ENCODE measurements at places on chromosomes 3 and 15.

GRCh38 chr15:98658831-98659699, 10.7 kb downstream of the IGF1R start:
- peak; percentile 78 for DNase-seq

DNA sequence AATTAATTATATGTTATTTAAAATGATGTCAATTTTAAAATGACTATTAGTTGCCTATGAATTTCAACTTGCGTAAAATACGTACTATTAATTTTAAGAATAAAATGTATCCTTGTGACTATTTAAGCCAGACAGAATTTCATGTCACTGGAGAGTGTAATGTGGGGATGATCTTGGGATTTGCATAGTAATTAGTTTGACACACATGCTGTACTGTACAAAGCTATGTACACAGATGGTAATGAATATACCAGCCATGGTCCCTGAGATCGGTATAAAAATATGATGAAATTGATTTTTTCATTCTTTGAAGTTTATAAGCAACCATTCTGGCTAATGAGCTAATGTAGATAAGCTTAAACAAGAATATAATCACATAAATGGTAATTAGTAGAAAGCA, 134.4 kb upstream of the ROBO1 start:
- DNase-seq = no peak

- peak; percentile 84 for DNase-seq
Observed at GRCh38 chr3:184345317-184346144, 8.1 kb downstream of the FAM131A start.

- no peak for DNase-seq
Observed at GRCh38 chr3:66038384-66038725, 363 bp downstream of the MAGI1 start.

GRCh38 chr3:154786724-154787123, 293.4 kb upstream of the MME start:
- no peak for DNase-seq

- no peak for DNase-seq
Observed at GRCh38 chr15:63940966-63941620, 105.2 kb downstream of the DAPK2 start.

- DNase-seq = no peak
Observed at GRCh38 chr3:196275126-196275525, 12.4 kb downstream of the PCYT1A start.

GRCh38 chr3:53665608-53666425, 171.4 kb downstream of the CACNA1D start:
- DNase-seq = no peak

DNA sequence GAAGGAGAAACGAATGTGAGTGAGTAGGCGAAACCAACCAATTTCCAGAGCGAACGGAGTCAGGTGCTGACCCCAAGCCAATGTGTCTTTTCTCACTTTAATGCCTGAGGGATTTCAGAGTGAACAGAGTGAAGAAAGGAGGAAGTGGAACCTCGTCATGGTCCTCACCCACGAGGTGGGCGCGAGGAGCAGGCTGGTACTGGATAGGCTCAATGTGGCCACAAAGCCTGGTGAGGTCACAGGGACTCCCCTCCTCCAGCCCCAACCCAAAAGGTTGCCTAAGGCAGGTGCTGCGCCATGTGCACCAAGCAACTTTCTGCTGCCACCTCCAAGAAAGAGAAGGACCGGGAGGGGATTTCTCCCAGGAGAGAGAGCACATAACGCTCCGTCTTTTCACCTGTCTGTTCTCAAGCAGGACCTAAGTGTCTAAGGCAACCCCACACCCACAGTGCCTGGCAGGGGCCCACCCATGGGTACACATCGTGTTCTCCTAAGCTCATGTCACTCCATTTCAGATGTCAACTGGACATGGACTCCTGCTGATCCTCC, 3.8 kb downstream of the NRROS start:
- DNase-seq = no peak

DNA sequence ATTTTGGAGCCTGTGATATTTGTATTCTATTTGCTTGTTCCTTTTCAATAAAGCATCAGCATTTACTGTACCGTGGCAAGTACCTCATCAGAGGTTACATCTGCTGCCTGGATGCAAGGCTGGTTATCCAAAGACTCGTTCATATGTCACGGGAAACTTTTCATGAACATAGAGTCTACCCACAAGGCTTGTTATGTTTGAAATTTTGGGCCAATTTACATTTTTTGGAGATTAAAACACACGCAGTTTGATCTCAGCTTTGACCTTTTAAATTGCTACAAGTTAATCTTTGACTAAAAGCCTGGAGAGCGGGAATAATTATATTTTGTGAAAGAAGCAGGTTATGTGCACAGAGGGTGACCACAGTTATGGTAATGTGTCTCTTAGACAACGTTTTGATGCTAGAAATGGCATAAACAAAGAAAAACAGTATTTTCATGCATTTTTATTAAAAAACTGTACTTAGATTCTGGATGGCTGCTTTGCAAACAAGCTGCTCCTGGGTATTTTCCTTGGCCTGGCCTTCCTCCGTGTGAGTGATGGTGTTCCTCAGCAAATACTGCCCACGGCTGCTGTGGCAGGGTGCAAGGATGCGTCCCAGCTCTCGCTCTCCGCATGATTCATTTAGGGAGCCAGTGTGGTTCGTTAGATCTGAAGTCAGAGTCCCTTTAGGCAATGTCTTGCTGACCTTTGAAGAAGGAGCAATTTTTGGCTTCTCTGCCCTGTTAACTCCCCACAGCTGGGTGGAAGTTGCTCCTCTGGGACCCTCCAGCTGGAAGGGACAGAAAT, 27.1 kb downstream of the CHST2 start:
- DNase-seq = no peak

GRCh38 chr3:189369636-189370035, 197.9 kb downstream of the TPRG1 start:
- DNase-seq = no peak

GRCh38 chr3:184230603-184231528, 1.5 kb downstream of the VWA5B2 start:
- no peak for DNase-seq

DNA sequence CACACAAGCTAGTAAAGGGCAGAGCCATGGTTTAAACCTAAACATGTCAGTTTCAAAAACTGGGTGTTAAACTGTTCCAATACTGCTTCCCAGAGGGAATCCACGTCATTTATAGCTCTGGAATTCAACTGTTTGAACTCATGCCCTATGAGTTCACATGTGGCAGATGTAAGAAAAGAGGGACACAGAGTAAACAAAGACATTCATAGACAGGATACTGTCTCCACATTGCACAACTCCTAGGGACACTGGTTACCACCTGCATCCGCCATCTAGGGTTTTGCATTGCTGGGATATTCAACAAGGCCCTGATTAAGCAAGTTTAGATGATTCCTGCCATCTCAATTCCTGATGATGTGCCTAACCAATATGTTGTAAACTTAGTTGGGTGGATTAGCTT, 134.1 kb upstream of the COL8A1 start:
- DNase-seq = no peak

- DNase-seq = no peak
Observed at GRCh38 chr3:194357681-194358080, 6.6 kb upstream of the CPN2 start.

GRCh38 chr3:171044835-171045793, 18.6 kb upstream of the SLC2A2 start:
- peak; percentile 3 for DNase-seq

DNA sequence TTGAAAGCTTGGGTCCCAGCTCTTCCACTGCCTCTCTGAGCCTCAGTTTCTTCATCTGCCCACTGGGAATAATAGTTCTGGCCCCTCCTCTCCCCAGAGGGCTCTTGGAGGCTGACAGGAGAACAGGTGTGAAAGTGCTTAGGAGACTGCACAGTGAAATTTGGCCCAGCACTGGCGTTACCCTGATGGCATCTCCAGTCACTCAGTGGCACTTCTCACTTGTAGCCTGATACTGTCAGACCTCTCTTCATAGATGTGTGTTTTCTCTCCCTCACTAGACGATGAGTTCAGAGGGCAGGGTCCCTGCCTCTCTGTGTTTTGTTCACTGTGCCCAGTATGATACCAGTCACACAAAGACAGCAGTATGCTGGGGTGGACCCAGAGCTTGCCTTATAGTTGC, 22.2 kb upstream of the IGDCC3 start:
- no peak for DNase-seq

DNA sequence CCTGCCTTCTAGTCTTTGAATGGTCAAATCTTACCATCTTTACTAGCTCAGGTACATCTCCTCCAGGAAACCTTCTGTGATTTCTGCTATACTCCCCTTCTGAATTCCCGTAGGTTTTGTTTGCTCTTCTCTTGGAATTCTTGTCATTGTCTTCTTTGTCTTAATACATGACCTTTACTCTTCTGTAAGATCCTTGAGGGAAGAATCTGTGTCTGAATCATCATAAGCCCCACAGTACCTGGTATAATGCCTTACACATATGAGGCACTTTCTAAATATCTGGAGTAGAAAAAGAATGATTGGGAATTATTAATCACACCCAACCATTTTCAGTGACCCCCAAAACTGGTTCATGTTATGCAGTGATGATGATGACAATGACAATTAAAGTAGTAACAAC, 210.1 kb upstream of the NR2E3 start:
- no peak for DNase-seq

- DNase-seq = no peak
Observed at GRCh38 chr3:150764967-150765366, 2.0 kb upstream of the SIAH2 start.

DNA sequence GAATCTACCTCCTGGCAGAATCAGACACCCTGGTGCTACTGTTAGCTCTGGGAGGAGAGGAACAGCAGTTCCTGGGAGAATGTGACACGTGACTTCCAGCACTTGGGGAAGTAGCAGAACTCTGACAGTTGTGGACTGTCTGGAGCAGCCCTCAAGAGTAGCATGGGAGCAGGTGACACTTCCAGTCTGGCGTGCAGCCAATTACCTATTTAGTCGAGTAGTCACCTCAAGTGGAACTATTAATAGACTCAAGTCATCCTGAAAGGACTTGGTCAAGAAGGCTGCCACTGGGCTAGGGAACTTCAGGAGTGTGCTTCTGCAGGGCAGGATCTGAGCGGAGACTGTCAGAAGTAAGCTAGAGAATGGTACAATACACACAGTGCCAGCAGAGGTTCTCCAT, 62.3 kb downstream of the MTHFS start:
- peak; percentile 6 for DNase-seq

DNA sequence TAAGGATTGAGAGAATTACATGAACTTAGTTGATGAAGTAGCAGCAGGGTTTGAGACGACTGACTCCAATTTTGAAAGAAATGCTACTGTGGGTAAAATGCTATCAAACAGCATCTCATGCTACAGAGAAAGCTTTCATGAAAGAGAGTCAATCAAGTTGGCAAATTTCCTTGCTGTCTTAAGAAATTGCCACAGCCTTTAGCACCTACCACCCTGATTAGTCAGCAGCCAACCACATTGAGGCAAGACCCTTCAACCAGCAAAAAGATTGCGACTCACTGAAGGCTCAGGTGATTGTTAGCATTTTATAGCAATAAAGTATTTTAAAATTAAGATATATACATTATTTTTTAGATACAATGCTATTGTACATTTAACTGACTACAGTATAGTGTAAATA, 80.9 kb downstream of the RAP2B start:
- DNase-seq = no peak

DNA sequence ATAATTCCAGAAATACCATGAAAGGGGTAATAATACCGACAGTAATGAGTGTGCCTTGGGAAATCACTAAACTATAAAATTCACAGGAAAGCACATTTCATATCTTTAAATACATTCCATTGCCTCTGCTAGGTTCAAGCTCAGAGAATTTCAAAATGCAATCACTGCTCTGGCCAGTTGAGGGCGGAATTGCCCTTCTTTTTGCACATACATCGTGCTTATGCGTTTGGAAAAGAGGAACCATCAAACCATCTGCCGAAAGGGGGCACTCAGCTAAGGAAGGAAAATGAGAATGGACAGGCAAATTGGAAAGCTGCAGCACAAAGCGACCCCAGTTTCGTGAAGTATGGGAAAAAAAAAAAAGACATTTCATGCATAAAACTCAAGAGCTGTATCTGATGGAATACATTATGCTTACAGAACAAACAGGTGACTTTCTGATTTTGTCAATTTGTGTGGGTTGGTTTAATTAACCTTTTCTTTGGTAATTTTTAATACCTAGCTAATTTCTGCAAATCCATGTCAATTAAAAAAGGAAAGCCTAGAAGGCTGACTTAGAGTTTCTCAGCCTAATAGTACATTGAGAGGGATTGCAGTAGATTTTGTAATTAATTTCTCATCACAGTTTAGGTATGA, 61.4 kb downstream of the TUSC7 start:
- peak; percentile 63 for DNase-seq

- DNase-seq = peak; percentile 45
Observed at GRCh38 chr3:149247008-149247710, 25.5 kb upstream of the CP start.

DNA sequence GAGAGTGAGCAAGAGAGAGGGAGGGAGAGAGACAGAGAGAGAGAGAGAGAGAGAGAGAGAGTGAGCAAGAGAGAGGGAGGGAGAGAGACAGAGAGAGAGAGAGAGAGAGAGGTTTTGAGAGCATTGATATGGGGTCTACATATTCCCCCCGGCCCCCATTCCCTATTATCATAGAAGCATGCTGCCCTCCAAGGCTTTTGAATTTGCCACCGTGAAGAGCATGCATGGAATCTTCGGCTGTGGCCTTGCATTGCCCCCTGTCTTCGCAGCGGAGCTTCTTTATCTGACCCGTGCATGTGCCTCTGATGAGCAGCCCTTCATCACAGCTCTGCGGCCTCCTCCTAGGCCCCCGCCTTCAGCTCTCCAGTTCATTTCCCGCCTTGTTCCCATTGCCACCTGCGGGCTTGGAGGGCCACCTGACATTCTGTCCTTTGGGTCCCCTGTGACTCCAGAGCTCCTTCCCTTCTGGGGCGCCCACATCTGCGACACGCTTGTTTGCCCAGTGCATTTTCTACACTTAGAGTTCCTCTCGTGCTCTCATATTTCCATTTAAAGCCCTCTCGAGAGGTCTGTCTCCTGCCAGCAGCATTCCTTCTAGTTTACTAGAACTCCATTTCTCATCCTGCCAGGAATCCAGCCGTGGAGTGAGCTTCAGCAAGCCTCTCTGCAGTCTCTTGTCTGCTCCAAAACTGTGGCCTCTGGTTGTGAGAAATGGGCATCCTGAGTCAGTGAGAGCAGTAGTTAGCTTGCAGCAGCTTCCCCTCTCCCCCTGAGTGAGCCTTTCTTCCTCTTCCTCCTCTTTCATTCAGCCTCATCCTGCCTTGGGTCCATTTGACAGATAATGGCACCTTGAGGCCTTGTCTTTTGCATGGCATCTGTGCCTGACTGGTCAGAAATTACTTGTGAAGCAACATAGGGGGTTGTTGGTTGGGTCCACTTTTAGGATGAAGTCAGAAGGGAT, 25.3 kb downstream of the LPP start:
- no peak for DNase-seq

DNA sequence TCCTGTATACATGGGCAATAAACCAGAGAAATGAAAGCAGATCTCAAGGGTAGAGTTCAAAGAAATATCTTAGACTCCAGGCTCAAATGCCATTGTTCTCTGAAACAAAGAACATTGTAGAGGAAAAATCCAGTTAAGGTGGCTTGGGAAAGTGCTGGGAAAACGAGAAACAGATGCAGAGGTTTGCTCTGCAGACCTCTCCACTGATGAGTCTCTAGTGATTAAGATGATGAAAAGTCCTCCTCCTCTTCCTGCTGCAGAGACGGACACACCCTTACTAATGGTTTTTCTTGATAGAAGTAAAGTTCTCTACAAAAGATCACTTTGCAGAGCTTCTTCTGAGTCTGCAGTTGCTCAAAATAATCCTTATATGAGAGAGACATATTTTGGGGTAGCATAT, 264.7 kb downstream of the GABRG3 start:
- DNase-seq = no peak

- no peak for DNase-seq
Observed at GRCh38 chr3:13106308-13107001, 33.2 kb upstream of the IQSEC1 start.

- no peak for DNase-seq
Observed at GRCh38 chr3:71562938-71563337, 20.6 kb downstream of the FOXP1 start.
